ENCODE measurements at places on chromosomes 2 and 18.

DNA sequence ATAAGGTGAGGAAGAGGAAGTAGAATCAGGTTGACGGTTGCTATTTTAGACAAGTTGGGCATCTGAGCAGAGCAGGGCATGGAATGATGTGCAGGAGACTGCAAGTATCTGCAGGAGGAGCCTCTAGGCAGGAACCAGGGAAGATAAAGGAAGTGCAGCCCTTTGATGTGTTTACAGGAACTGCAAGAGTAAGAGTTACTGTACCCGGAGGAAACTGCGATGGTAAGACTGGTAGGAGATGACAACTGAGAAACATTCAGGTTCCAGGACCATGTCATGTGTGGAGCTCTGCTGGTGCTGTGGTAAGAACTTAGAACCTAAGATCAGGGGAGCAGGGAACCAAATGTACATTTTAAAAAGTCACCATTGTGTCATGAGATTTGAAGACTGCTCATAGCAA, 134.3 kb upstream of the STON1 start:
- DNase-seq: no peak

DNA sequence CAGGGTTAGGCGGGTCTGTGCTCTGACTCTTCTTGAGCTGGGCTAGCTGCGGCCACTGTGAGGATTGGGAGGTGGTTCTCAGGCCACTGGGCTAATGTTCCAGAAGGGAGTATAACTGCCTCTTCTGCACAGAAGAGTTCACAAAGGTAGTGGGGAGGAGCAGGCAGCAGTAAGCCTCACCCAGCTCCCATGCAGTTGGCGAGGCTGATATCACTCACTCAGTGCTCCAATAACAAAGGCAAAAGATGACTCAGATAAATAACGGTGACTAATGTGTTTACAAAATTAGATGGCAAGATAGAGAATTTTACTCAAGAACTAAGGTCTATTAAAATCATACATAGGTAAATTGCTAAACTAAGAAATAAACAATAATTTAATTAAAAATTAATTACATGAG, 174.2 kb upstream of the TMEM200C start:
- no peak for DNase-seq

DNA sequence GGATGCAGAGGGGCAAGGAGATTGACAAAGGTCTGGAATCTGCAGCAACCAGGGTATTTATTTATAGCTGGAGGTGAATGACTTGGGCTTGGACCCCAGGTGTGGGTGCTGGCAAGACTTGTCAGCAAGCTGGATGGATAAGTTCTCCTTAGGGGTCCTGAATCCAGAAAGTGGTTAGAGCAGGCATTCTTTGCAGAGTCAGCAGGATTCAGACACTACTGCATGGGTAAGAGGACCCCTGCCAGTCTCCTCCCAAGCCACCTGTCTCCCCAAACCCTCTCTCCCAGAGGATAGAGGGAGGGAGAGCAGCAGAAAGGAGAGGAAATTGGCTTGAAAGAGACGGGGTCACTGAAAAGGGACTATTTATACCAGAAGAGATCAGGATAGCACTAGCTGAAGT, 89.5 kb downstream of the VAPA start:
- DNase-seq: no peak

DNA sequence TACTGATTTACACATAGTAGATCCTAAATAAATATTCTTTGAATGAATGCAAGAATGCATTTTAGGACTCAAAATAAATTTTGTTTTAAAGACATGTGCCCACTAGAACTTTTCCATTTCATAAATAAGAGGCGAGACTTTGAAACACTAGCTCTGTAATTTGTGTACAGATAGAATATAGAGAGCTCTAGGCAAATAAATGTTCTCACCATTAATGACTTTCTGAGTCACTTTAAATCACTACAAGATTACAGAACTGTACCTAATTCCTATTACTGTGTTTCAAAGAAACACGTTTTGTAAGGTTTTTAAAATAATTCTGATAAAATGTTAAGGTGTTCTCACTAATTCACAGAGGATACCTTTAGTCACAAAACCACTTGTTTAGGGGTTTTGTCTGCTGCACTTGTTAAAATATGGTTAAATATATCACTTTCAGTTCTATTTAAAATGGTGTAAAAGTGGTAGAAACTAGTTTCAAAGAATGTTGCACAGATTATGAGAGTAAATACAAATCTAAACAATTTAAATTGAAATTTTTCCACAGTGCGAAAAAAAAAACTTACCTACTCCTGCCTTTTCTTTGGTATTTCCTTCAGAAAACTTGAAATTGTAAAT, 158.7 kb upstream of the ZC3H15 start:
- DNase-seq: no peak

DNA sequence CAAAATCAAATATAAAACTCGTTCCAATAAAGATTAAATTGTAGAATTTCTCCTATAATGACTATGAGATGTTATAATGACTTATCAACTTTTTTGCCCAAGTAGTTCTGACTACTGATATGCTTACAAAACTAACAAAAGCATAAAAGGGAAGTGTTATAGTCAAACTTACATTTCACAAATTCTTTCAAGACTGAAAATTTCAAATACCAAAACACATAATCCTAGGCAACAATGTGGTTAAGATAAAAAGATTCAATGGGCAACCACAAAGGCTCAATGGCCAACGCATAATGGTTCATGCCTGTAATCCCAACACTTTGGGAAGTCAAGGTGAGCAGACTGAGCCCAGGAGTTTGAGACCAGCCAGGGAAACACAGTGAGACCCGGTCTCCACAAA, 135.7 kb downstream of the USP34 start:
- no peak for DNase-seq

DNA sequence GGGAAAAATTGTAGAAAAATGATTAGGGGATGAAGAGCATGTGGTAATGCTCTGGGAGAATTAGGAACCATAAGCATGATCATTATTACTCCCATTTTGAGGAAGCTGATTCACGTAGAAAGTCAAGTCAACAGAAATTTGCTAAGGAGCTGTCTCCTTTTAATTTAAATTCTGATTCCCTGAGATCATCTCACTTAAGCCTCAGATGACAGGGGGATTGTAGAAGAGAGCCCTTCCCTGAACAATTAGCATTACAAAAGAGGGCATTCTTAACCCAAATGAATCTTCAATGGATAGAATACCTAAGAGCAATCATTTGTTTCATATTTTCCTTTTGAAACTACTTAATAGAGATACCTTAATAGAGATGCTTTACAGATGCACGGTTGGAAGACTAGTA, 267.9 kb downstream of the NYAP2 start:
- no peak for DNase-seq

DNA sequence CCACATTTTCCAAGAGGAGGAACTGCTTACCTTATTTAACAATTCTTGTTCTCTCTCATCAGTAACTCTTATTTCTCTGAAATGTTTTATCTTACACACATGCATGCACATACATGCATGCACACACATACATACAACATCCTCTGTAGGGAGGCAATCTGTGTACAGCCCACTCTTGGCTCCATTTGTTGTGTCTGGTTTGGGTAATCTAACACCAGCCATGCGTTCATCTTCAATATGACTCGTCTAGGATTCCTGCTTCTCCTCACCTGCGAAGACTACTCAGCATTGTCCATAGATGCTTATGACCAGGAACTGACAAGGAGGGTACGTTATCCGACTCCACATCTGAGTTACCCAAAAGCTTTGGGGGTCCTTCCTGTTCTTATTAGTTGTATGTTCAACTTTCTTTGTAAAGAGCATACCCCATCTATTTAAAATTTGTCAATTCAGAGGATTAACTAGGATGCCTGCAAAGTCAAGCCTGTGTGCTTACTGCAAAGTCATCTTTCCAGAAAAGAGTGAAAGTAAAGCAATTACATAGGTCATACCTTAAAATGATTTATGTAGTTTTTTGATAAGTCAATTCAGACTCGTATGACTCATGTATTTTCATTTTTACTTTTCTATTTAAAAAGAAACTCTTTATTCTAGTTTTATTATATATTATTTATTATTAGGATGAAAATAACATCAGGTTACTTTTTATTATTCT, 18.2 kb downstream of the LYPD6B start:
- no peak for DNase-seq

- no peak for DNase-seq
Measured at GRCh38 chr18:1916869-1917523, 654.3 kb downstream of the METTL4 start.

- no peak for DNase-seq
Measured at GRCh38 chr18:41974796-41975201, 19.8 kb downstream of the PIK3C3 start.

GRCh38 chr2:72841462-72842125, 15.8 kb upstream of the EXOC6B start:
- DNase-seq: no peak

- no peak for DNase-seq
Measured at GRCh38 chr2:168147830-168148794, 99.3 kb downstream of the STK39 start.

GRCh38 chr18:24370120-24370519, 27.5 kb downstream of the OSBPL1A start:
- DNase-seq: no peak

DNA sequence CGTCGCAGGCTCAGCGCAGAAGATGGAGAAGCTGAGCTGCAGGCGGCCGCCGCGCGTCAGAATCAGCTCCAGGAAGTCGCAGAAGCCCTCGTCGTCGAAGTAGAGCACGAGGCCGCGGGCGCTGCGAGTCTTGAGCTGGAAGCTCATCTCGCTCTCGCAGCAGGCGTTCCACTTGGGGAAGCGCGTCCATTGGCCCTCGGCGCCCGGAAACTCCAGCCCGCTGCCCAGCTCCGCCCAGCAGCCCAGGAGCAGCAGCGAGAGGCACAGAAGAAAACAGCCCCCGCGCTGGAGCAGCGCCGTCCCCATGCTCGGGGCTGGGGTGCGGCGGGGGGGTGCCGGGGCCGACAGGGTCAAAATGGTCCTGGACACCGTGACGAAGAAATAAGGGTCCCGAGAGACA, 4.0 kb downstream of the NRXN1 start:
- DNase-seq: no peak

DNA sequence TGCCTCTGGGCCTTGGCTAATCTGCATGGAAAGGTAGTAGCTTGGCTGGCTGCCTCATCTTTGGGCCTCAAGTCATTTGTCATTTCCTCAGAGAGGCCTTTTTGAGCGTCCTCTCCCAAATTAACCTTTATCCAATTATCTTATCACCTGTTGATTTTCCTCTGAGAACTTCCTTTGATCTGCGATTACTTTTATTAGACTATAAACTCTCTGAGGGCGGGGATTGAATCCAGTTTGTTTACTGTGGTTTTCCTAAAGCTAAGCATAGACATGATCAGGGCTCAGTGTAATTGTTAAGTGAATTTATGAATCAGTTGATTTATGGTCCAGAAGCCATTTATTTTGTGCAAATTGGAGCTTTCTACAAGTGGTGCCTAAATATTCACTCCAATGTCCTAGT, 7.5 kb downstream of the RPE start:
- no peak for DNase-seq
